Natural killer cell (primary cell): ENCODE measurements at places on chromosomes 5 and 9. TPM values are rescaled to one million over a fixed set of nuclear protein-coding genes. Genes with fewer than 3 reads are reported as not detected.

- no peak for DNase-seq
Measured at GRCh38 chr5:103532086-103532734, 30.4 kb downstream of the NUDT12 start.

The SPATA31A5 gene
- not detected for total RNA-seq

- no peak for DNase-seq
Measured at GRCh38 chr9:100431886-100432285, 4.9 kb downstream of the MSANTD3 start.

DNA sequence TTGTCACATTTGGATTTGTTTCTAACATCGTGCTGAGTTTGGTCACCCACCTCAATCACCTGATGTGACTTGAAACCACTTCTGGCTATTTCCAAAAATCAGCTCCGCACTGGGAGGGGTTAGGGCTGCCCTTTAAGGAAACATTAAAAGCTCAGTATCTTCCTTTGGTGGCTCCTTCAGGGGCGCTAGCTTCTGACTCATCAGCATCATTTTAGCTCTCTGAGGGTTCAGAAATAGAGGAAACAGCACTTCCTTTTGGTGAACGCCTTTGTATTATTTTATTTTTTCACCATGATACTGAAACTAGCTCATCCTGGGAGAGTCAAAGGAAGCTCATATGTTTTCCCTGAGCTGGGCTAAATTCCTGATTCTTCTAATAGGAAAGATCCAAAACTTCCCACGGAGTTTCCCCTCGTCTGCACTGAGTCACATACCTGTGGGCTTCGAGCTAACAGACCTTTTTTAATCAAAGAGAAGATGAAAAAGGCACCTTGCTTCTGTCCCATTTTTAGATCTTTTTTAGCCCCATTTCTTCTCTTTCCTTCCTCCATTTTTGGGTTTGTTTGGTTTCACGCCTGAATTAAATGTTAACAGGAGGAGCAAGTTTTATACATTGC is 48.2 kb downstream of the ROPN1L start:
- DNase-seq: no peak

The RGS3 gene
- 190 TPM for total RNA-seq

GRCh38 chr5:178116143-178116885 is 3.0 kb downstream of the N4BP3 start:
- peak; percentile 93 for DNase-seq

DNA sequence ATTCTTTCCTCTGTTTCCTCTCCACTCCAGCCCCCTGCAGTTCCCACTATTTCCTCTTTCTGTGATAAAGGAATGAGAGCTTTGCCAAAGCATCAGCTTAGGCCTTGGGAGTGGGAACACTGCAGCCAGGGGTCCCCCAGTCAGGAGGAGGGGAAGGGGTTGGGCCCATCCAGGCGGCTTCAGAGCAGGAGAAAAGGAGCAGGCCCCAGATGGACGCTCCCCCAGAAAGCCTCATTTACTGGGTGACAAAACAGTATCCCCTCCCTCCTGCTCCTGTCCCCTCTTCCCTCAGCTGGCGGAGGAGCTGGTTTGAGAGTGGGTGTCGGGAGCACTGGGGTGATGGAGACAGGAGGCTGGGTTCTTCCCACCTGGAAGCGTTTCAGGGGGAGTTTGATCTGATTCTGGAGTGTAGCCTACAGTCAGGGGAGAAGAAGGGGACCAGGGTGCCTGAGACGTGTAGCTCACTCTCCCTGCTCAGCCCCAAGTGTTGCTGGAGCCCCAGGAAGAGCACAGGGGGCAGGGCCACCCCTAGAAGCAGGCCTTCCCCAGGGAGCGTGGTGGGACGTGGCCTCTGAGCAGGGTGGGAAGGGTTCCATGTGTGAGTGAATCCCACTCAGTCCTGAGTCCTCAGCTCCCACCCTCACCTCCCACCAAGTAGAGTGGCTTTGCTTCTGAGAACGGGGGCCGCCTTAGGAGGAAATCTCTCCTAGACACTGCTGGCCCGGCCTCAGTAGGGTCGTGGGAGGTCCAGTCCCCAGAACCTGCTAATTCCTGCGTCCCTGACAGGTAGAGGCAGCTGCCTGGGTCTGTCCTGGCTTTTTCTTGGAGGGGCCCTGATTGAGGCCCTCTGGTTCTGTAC is 173.1 kb downstream of the CACNA1B start:
- no peak for DNase-seq

- no peak for DNase-seq
Measured at GRCh38 chr5:89128092-89128491, 245.1 kb upstream of the MEF2C start.

- no peak for DNase-seq
Measured at GRCh38 chr5:107621089-107621488, 49.6 kb downstream of the EFNA5 start.

The SPATA31C1 gene
- not detected for total RNA-seq

DNA sequence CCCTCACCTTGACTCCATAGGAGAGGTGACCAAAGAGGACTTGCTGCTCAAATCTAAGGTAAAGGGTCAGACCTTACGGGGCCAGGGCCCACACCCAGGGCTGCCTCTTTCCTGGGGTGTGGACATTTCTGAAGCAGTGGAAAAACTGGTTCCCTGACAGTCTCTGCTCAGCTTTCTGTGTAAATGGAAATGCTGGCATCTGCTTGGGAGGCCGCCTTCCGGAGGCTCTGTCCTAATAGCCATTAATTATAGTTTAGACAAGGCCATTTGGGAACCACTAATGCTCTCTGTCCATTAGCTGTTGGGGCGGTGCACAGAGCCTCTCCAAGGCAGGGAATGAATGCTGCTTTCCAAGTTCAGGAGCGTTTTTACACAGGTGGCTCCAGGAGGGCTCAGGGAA is 17.3 kb downstream of the USP20 start:
- no peak for DNase-seq

- no peak for DNase-seq
Measured at GRCh38 chr9:76598981-76599380, 140.0 kb downstream of the GCNT1 start.

DNA sequence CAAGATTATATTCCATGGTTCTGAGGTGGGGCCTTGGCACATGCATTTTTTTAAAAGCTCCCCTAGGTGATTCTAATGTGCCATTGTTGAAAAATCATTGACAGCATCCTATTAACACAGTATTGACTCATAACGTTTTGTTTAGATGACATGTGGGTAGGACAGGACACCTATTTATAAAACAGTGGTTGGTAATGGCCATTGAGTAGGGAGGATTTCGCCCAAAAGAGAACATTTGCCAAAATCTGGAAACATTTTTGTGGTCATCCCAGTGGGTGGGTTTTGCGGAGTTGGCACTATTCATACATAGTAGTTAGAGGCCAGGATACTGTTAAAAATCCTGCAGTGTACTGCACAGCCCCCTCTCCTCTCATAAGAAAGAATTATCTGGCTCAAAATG is 6.4 kb upstream of the CHD1 start:
- no peak for DNase-seq

GRCh38 chr9:96502539-96503373 is 52.8 kb downstream of the HABP4 start:
- no peak for DNase-seq

- no peak for DNase-seq
Measured at GRCh38 chr5:132265336-132266030, 8.0 kb downstream of the PDLIM4 start.

The NR5A1 gene
- total RNA-seq: not detected
